CD4-positive, alpha-beta T cell treated with Interleukin-17A for 1 hour (primary cell): ENCODE measurements at places on chromosomes 1 and 21.

DNA sequence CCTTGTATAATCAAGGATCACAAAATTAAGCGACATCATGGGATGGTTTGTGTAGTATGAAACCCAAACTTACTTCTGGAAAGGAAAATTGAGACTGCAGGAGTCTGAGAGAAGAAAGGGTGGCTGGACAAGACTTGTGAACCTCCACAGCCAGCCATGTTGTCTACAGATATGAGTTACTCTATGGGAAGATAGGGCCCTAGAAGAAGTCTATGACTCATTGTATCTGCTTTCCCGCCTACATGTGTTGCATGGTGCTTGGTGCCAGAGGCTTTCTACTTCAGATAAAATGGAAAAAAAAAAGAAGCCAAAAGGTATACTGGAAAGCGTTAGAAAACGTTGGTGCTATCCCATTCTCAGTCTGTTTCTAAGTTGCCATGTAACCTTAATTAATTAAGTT is 18.7 kb upstream of the OR6N2 start:
- no peak for DNase-seq

DNA sequence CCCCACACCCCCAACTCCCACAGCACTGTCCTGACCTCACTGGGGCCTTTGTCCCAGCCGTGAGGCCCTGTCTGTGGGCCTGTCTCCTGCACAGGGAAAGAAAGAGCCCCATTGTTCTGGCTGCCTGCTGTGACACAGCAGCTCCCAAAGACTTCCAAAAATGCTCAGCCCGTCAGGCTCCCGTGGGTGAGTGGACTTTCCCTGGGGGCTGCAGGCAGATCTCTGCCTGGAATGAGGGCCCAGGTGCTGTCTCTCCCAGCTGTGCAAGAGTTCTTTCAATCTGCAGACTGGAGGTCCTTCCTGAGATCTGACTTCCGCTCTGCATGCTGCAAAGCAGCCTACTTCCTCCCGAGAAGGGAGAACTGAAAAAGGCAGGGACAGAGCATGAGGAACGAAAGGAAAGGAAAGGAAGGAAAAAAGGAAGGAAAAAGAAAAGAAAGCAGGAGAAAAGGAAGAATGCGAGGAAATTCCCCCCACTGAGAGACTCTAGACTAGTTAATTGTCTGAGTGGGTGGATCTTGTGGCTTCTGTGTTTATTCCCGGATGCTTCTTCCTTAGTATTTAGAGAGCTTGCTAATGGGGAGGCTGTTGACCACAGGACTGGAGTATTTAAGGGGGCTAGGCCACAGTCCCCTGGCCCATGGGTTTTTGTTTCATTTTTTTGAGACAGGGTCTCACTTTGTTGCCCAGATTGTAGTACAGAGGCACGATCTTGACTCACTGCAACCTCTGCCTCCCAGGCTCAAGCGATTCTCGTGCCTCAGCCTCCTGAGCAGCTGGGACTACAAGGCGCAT is 15.0 kb downstream of the NES start:
- DNase-seq: no peak

GRCh38 chr1:56501426-56501825 is 77.9 kb downstream of the PLPP3 start:
- no peak for DNase-seq

- DNase-seq: no peak
Measured at GRCh38 chr1:153099461-153100045, 5.2 kb upstream of the SPRR2E start.

- DNase-seq: no peak
Measured at GRCh38 chr1:7366286-7366954, 404.7 kb upstream of the VAMP3 start.

DNA sequence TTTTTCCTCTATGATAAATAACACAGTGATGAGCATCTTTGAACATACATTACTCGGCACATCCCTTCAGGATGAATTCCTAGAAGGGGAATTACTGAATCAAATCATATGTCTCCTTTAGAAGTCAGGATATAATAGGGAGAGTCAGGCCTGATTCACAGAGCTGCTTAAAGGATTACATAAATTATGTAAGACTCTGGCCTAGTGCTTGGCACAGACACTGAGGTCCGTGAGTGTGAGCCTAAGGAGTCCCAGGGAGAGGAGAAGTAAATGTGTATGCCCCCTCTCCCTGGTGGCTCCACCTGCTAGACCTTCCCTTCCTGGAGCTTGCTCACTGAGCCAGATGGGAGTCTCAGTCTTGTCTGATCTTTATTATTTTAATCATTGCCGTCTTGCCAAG is 8.6 kb upstream of the FOXE3 start:
- DNase-seq: no peak

- DNase-seq: no peak
Measured at GRCh38 chr1:56330391-56331026, 248.9 kb downstream of the PLPP3 start.

DNA sequence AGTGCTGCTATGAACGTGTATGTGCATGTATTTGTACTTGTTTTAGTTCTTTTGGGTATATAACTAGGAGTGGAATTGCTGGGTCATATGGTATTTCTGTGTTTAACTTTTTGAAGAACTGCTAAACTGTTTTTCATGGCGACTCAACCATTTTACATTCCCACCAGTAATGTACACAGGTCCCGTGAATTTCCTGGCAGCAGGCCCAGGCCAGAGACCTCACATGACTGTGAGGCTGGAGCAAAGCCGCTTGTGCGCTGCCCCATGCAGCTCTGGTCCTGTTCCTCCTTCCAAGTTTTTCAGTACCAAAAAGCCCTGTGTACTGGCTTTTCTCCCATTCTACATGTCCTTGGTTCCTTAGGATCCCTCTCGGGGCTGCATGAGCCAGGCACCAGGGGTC is 29.6 kb downstream of the ACOT11 start:
- DNase-seq: no peak

GRCh38 chr1:110060034-110060661 is 10.3 kb downstream of the ALX3 start:
- peak; percentile 69 for DNase-seq

DNA sequence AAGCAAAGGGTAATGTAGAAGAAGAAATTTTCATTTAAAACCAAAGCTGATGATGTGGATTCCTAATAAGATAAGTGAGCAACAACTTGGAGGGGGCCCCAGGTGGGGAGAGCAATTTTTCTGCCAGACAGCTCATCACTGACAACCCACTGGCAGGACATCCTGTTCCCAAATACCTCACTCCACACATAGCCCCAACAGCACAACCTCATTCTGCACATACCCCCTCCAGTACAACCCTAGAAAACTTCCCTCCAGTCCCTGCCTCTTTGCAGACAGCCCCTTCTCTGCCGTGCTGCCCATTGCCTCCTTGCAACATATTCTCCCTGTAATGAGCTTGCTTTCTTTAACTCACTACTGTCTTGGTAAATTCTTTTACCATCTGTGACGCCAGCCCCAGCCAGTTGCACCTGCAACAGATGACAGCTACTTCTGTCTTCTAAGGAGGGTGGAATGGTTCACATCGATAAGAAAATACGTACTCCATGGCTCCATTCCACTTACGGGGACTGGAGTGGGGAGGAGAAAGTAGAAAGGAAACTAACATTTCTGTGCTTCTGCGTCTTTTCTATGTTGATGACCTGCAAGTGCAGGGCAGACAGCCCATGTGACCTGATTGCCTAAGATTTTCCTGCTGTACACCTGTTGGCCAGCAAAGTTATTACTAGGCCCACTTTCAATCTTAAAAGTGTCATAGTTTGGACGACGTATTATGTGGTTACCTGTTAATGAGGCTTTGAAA is 14.7 kb downstream of the RHEX start:
- no peak for DNase-seq

DNA sequence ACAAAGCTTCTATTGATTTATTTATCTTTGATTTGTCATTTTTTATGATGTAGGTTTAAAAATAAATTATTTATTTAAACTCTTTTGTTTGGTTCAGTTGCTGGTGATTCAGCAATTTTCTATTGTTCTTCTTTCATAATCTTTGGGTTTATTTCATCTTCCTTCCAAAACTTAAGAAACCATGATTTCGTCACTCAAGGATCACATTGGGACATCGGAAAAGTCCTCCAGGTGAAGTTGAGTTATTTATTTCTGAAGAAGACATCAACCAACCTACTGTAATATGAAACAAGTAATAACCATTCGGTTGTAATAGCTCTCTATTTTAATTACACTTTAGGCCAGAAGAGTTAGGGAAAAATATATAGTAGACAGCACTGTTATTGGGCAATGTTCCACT is 23.0 kb upstream of the WLS start:
- DNase-seq: no peak

DNA sequence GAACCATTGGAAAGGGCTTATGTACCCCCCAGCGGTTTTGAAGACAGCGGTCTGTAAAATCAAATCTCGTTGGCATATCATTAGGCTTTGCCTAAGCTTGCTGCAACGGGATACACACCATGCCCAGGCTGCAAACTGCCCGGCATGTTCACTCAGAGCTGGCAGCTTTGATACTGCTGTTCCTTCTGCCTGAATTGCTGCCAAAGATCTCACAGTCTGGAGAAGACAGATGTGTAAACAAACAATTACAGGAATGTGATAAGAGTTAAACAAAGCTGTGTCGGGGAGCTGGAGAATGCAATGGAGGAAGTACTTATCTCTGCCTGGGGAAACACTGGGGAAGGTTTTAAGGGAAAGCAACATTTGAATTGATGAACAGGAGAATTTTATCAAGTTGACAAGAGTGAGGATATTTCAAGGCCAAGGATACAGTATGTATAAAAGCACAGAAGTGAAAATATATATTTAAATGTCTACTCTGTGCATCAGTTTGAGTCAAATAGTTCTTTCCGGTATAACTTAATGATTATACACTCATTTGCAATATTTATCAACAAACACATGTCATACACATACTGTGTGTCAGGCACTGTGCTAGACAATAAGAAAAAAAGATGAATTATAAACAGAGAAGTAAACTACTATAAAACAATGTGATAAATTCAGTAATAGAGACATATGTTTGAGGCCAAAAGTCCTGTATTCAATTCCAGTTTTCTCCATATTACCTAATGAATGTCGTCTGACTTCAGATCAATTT is 29.9 kb downstream of the CHML start:
- DNase-seq: no peak

DNA sequence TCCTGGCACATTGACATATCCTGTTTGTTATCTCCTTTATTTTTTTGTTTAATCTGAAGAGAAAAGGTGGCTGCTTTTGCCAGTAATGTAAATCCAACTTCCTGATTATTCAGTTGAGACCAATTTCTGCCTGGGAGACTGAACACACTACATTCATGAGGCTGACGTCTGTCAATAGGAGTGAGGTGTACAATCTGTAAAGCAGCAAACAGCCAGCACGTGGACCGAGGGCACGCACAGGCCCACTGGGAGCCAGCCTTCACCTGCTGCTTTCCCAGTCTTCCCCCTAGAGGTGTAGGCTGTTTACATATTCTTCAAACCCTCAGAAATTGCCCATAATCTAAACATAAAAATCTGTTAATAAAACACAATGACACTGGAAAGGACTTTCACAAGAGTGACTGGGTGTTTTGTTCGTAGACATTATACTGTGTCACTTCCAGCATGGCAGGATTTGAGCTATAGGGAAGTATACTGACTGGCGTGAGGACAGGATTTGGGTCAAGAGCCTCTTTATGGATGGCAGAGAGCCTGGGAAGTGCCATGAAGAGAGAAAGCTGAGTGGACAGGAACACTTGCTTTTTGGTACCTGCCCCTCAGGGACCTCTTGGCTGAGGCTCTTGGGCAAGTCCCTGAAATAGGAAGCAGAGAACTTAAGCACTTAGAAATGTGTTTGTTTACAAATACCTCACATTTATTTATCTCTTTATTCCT is 552.9 kb upstream of the CAMK1G start:
- DNase-seq: no peak
